ENCODE measurements at places on chromosomes 3 and 15.

DNA sequence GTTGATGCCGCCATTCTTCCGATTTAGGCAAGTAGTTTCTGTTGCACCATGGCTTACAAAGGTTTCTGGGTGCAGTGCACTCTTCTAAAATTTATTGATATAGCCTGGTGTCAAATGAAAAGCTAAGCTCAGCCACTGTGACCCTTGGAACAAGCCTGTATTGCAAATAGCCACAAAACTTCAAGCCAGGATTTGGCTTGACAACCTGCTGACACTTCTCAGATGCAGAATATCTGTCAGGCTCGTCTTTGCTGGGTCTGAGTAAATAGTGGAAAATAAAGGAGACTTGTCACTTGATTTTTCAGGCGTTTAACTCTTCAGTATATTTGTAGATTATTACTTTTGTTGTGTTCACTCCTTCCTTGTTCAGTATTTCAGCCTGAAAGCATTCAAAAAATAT is 871.8 kb downstream of the OTOL1 start:
- DNase-seq, result no peak

- DNase-seq, result no peak
These were observed 60.3 kb downstream of the STRIT1 start for GRCh38 chr3:155233213-155233612.

- DNase-seq, result peak; percentile 27
These were observed 17.9 kb upstream of the ANKRD28 start for GRCh38 chr3:15815696-15816095.

DNA sequence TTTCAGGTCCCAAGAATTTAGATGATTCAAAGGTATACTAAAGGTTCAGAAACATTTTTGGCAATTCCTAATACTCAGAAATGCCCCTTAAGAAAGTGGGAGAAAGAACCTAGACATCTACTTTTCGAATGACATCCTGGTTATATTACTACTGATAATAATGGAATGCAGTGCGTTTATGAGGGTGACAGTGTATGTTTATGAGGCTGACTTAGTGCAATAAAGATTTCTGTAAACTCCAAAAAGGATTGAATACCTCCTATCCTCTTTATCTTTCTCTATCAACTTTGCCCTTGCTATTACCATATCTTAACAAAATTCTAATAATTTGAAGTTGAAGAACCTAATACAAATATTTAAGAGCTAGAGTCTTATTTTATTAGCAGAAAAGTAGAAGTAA is 348.9 kb upstream of the EPHA6 start:
- DNase-seq, result no peak

DNA sequence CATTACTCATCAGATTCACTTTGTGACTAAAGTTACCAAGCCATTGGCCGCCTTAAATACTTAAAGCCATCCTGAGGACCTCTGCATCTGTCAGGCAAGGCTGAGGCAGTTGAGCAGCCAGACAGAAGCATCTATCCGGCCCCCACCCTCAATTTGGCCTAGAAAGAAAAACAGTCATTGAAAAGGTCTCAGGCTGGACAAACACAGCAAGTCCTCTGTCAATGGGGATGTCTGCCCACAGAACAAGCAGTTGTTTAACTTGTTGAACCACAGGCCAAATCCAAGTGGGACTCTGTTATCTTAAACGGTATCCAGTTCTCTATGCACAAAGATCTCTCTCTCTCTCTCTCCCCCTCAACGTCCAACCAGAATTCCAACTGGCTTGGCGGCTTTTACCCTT is 2.8 kb downstream of the ZIC4 start:
- DNase-seq, result no peak

DNA sequence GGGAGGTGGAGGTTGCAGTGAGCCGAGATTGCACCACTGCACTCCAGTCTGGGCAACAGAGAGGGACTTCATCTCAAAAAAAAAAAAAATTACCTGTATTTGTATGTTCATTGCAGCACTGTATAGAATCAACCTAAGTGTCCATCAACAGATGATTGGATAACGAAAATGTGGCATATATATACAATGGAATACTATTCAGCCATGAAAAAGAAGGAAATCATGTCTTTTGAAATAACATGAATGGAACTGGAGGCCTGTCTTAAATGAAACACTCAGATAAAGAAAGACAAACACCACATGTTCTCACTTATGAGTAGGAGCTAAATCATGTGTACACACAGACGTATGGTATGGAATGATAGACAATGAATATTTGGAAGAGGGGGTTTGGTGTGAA is 59.4 kb upstream of the MEF2A start:
- DNase-seq, result peak; percentile 26

GRCh38 chr3:187139126-187139894 is at the start of gene RPL39L:
RPL39L (minus strand) TSS chr3:187139496; CDS start chr3:187121300, 18,196 bp downstream.
- DNase-seq, result peak; percentile 52

DNA sequence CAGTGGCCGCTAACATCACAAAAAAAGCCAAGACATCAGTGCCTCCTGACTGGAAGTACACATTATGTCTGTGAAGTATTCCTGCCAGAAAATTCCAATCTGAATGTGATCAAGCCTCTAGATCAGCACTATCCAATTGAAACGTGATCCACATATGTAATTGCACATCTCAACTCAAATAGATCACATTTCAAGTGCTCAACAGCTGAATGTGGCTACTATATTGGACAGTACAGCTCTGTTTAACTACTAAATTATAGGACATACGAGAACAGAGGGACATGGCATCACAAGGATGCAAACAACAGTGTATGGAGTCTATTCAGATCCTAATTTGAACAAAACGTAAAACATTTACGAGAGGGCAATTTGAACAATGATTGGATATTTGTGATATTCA is 542 bp upstream of the UBAP1L start:
- peak; percentile 93 for DNase-seq

- no peak for DNase-seq
These were observed 826 bp downstream of the CCDC66 start for GRCh38 chr3:56557831-56558170.

- DNase-seq, result no peak
These were observed 191.6 kb downstream of the GREM1 start for GRCh38 chr15:32909431-32909830.

DNA sequence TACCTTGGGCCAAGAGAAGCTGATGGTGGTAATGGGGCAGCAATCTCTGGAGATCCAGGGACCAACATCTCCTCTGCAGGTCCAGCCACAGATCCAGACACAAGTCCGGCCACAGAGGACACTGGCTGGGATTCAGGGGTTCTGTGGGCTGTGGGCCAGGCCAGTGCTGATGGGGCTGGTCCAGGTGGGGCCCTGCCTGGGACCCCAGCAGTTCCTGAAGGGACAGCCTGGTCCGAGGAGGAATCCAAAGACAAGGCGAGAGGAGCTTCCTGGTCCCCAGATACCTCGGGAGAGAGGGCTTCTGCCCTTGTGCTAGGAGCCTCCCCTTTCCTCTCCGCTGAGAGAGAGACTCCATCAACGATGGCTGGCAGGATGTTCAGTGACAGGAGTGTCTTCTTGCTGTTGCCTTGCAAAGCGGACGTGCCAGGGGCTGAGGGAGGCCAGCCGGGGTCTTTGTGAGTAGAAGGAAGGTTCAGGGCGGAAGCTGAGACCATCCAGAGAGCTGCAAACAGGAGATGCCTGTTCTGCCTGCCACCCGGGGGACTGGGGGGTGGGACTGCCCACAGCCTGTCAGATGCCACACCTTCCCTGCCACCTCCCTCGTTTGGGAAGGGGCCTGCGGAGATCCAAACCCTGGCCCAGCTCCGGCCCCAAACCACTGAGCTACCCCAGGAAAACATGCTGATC is 24.5 kb upstream of the GOLGA6C start:
- DNase-seq, result no peak

GRCh38 chr3:115217678-115218451 is 70.8 kb upstream of the ZBTB20 start:
- DNase-seq, result peak; percentile 83

GRCh38 chr3:9808345-9809037 is 1.6 kb upstream of the TTLL3 start:
- DNase-seq, result peak; percentile 69

GRCh38 chr3:71723452-71724170 is 1.6 kb downstream of the EIF4E3 start:
- no peak for DNase-seq

GRCh38 chr15:48250640-48251076 is 44.6 kb downstream of the SLC12A1 start:
- peak; percentile 87 for DNase-seq

GRCh38 chr3:157094751-157095480 is 65.0 kb downstream of the CCNL1 start:
- no peak for DNase-seq

DNA sequence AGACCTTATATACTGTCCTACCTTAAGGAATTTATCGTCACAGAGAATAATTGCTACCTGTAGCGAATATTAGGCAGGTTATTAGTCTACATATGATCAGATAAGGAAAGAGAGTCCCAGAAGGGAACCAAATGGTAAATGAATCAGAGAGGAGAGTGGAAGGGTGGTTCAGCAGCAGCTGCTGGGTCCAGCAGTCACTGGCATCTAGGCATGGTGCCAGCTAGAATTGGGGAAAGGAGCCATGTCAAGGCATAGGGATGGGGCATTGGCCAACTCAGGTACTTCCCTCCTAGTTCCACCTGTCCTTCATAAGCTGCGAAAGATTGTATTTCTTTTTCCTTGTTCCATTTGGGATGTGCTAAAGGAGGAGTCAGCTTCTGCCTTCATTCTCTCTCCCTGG is 23.4 kb downstream of the HACD3 start:
- no peak for DNase-seq
